ENCODE measurements at places on chromosomes 2 and 18.

- DNase-seq, result no peak
Measured at GRCh38 chr18:5175378-5175777, 21.7 kb downstream of the AKAIN1 start.

- DNase-seq, result no peak
Measured at GRCh38 chr2:54409752-54410151, 46.4 kb upstream of the SPTBN1 start.

DNA sequence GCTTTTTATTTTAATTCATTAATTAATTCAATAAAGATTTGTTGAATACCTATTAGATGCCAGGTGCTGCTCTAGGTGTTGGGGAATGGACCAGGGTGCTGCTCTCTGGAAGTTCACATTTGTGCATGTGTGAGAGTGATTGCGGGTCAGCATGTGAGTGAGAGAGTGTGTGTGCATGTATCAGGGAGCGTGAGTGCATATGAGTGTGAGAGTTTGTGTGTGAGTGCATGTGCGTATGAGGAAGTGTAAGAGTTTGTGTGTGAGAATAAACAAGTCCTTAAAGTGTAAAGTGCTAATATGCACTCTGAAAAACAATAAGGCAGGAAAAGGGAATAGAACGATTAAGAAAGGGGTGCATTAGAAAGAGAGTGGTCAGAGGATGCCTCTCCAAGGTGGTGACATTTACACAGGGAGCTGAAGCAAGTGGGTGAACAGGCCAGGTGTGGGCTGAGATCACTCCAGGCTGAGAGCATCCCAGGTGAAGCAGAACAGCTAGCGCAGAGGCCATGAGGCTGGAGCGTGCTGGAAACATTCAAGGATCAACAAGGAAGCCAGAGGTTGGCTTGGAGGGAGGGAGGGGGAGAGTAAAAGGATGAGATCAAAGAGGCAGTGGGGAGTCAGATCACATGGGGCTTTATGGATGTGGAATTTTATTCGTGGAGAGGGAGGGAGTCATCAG is 50.5 kb upstream of the SLC1A4 start:
- DNase-seq, result no peak

GRCh38 chr2:96819128-96819875 is 3.2 kb downstream of the CNNM3 start:
- no peak for DNase-seq

- DNase-seq, result no peak
Measured at GRCh38 chr2:6254441-6254840, 562.3 kb downstream of the SOX11 start.

DNA sequence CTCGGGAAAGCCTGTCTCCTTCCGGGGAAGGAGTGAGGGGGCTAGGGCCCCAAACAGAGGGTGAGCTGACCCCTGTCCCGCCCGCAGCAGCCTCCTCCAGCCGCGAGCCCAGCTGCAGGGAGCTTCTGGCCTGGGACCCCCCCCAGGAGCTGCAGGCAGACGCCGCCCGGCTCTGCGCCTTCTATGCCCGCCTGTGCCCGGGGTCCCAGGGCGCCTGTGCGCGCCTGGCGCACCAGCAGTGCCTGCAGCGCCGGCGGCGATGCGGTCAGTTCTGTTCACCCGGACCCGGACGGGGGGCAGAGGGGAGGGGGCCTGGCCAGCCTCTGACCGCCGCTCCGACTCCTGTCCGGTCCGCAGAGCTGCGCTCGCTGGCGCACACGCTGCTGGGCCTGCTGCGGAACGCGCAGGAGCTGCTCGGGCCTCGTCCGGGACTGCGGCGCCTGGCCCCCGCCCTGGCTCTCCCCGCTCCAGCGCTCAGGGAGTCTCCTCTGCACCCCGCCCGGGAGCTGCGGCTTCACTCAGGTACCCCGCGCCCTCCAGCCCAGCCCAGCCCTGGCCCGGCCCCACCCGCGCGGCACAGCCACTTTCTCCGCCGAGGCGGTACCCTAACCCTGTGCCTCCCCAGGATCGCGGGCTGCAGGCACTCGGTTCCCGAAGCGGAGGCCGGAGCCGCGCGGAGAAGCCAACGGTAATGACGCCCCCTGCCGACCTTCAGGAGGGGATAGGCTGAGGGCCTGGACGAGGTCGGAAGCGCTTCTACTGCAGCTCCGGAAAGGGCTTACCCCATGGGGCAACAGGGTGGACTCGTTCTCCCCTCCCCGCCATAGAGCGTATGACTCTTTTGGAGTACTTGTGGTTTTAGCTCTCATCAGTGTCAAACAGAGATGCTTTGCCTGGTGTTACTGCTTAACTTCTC is 2.0 kb upstream of the CHRND start:
- no peak for DNase-seq

- no peak for DNase-seq
Measured at GRCh38 chr2:37466533-37467222, 122.2 kb downstream of the QPCT start.

DNA sequence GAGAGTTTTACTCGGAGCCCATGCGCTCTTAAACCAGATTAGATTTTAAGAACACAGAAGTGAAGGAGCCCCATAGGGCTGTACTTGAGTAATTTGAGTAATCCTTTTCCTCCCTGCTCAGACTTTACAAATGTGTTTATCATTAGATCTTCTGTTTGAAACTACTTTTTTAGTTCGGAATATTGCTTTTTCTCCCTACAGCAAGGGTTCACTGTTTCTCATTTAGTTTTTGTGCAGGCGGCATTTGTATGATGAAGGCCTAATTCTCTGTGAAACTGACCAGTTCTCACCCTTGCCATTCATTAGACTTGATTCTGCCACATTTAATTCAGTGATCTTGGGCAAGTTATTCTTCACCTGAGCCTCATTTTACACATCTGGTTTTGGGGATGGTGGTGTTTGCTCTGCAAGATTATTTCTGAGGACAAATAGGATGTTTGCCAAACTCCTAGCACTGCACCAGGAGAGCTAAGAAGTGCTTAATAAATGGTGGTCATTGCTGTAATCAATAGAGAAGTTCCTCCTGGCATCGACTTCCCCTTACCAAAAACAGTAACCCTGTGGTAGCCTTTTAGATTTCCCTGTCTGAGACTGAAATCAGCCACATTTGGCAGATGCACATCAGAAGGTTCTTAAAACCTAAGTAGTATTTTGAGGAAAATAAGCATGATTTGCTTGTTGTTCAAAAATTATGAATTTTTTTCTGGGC is 2.2 kb downstream of the B3GNT2 start:
- no peak for DNase-seq

- DNase-seq, result no peak
Measured at GRCh38 chr18:60019463-60019840, 119.7 kb downstream of the PMAIP1 start.

DNA sequence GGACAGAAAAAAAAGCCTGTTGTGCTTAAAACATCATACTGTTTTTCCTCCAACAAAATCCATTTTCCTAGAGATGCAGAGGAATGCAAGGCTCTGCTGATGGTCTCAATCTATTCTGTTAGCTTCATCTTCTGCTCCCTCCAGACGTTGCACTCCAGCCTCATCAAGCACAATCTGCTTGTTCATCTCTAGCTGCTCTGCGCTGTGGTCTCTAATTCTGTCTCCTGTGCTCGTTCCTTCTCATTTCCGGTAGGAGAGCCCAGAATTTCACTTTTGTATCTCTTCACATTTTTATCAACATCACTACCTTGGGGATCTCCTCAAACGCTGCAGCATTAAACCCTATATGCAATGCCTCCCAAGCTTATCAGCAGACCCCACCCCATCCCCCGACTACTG is 708.9 kb downstream of the RNF144A start:
- DNase-seq, result no peak

Data from GM18507 (cell line).